ENCODE measurements at places on chromosomes 1 and 21. TPM values are rescaled to one million over a fixed set of nuclear protein-coding genes. Genes with fewer than 3 reads are reported as not detected.

Gene UFC1
- total RNA-seq, result 81.6 TPM

Gene KIF26B
- total RNA-seq, result 11.6 TPM

Gene DONSON
- 13.4 TPM for total RNA-seq

Gene PRAMEF18
- total RNA-seq, result not detected

Gene MACO1
- 8.5 TPM for total RNA-seq

Gene CFAP57
- total RNA-seq, result 0.26 TPM

Gene FOXO6
- total RNA-seq, result 0.47 TPM

Gene OR2L13
- not detected for total RNA-seq

Gene S100A7
- total RNA-seq, result not detected

Gene SMIM1
- total RNA-seq, result not detected

Gene OR2T27
- total RNA-seq, result not detected

Gene HOOK1
- not detected for total RNA-seq

Gene OLIG2
- not detected for total RNA-seq
